Endothelial cell of umbilical vein (primary cell): ENCODE measurements at places on chromosomes 5 and 9. TPM values are rescaled to one million over a fixed set of nuclear protein-coding genes. Genes with fewer than 3 reads are reported as not detected.

- H3K36me3 ChIP-seq: no peaks in the 10 kb centered on the region
- H3K4me1 ChIP-seq: no peaks in the 10 kb centered on the region
- DNase-seq: no peak
- no peak overlapping the region for H3K4me3 ChIP-seq
- H3K27me3 ChIP-seq: no peaks in the 10 kb centered on the region
Measured at GRCh38 chr5:7755958-7756357, 95.0 kb downstream of the CFAP90 start.

GRCh38 chr5:123483446-123484077 is 28.4 kb upstream of the CSNK1G3 start:
- H3K4me1 ChIP-seq: peaks cover 5% of the 10 kb centered on the region
- no peak overlapping the region for H3K4me3 ChIP-seq
- DNase-seq: no peak
- H3K27me3 ChIP-seq: peaks cover 19% of the 10 kb centered on the region
- H3K36me3 ChIP-seq: no peaks in the 10 kb centered on the region

- H3K27ac ChIP-seq: peak overlapping the region; percentile 59
- H3K4me1 ChIP-seq: peaks cover 14% of the 10 kb centered on the region
- no peaks in the 10 kb centered on the region for H3K27me3 ChIP-seq
- peaks cover 9% of the 10 kb centered on the region for H3K36me3 ChIP-seq
Measured at GRCh38 chr5:58462623-58463230, 2.8 kb upstream of the PLK2 start.

DNA sequence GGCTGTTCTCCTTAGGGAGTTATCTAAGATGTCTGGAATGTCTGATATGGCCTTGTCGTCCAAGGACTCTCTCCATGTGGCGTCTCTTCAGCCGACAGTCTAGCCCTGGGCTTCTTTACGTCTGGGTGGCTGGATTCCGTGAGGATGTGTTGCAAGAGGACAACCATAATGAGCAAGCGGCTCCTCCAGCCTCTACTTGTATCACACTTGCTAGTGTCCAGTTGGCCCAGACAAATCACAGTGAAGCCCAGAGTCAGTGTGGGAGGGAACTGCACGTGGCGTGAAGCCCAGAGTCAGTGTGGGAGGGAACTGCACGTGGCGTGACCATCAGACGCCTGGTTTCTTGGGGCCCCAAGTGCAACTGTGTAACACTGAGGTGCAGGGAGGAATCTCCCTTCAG is 61.1 kb downstream of the COL23A1 start:
- H3K4me3 ChIP-seq: no peak overlapping the region
- H3K36me3 ChIP-seq: no peaks in the 10 kb centered on the region
- DNase-seq: no peak
- no peaks in the 10 kb centered on the region for H3K4me1 ChIP-seq

DNA sequence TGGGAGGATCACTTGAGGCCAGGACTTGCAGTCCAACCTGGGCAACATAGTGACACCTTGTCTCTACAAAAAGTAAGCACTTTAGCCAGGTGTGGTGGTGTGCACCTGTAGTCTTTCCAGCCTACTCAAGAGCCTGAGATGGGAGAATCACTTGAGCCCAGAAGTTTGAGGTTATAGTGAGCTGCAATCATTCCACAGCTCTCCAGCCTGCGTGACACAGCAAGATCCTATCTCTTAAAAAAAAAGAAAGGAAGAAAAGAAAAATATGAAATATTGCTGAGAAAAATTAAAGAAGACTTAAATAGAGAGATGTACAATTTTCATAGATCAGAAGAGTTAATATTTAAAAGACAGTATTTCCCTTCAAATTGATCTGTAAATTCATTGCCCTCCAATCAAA is 76.4 kb downstream of the SMIM15 start:
- DNase-seq: no peak
- H3K4me3 ChIP-seq: no peak overlapping the region
- no peaks in the 10 kb centered on the region for H3K27me3 ChIP-seq
- no peaks in the 10 kb centered on the region for H3K4me1 ChIP-seq
- no peak overlapping the region for H3K27ac ChIP-seq

DNA sequence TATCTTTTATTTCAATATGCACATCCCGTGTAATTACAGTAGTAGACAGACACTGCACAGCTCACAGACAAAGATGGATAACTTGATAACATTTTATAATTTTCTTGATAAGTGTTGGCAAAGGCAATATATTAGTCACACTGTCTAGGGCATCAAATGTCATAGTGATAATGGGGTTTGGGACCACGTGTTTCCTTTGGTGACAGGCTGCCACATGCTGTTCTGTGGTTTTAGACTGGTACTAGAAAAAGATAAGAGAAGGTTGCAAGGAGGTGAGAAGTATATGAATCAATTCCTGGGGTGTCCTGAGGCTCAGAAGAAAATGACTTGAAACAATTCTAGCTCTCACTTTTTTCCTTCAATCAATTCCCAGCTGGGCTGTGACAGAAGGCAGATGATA is 258.8 kb upstream of the CHD1 start:
- peaks cover 12% of the 10 kb centered on the region for H3K4me1 ChIP-seq
- H3K27me3 ChIP-seq: no peaks in the 10 kb centered on the region
- no peak overlapping the region for H3K4me3 ChIP-seq
- H3K27ac ChIP-seq: no peak overlapping the region

- H3K27me3 ChIP-seq: no peaks in the 10 kb centered on the region
- H3K36me3 ChIP-seq: no peaks in the 10 kb centered on the region
- no peak overlapping the region for H3K4me3 ChIP-seq
Measured at GRCh38 chr5:41356786-41357185, 143.5 kb upstream of the C6 start.

DNA sequence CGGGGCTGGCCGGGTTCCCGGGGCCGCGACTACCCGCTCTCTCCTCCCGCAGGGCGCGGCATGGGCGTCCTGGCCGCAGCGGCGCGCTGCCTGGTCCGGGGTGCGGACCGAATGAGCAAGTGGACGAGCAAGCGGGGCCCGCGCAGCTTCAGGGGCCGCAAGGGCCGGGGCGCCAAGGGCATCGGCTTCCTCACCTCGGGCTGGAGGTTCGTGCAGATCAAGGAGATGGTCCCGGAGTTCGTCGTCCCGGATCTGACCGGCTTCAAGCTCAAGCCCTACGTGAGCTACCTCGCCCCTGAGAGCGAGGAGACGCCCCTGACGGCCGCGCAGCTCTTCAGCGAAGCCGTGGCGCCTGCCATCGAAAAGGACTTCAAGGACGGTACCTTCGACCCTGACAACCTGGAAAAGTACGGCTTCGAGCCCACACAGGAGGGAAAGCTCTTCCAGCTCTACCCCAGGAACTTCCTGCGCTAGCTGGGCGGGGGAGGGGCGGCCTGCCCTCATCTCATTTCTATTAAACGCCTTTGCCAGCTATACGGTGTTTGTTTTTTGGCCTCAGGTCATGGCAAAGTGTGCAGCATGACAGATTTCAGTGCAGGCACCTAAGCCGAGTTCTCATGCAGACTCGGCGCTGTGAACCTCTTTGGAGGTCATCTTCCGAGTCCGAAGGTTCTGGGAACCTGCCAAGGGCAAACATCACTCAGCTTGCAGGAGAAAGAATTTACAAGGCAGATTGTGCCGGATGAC is 516 bp downstream of the MRPL41 start:
- peaks cover 9% of the 10 kb centered on the region for H3K4me1 ChIP-seq
- no peak for DNase-seq
- no peaks in the 10 kb centered on the region for H3K27me3 ChIP-seq
- H3K4me3 ChIP-seq: peak overlapping the region; percentile 67
- H3K27ac ChIP-seq: peak overlapping the region; percentile 40

DNA sequence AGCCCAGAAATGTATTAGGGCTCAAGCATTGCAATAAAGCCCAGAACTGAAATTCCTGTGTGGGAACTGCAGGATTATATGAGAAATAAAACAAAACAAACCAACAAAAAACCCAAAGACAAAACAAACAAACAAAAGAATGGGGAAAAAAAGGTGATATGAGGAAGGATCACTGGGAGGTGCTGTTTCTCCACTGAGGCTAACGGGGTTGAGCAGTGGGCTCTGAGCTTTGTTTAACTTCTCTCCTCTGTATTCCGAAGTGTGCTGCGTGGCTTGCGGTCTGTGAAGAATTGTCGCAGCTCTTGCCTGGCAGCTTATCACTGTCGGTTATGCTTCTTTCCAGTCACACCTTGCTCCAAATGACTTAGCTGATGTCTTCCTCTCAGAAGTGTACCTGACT is 106.3 kb downstream of the TENT4A start:
- H3K36me3 ChIP-seq: no peaks in the 10 kb centered on the region
- no peaks in the 10 kb centered on the region for H3K4me1 ChIP-seq
- H3K27me3 ChIP-seq: no peaks in the 10 kb centered on the region

DNA sequence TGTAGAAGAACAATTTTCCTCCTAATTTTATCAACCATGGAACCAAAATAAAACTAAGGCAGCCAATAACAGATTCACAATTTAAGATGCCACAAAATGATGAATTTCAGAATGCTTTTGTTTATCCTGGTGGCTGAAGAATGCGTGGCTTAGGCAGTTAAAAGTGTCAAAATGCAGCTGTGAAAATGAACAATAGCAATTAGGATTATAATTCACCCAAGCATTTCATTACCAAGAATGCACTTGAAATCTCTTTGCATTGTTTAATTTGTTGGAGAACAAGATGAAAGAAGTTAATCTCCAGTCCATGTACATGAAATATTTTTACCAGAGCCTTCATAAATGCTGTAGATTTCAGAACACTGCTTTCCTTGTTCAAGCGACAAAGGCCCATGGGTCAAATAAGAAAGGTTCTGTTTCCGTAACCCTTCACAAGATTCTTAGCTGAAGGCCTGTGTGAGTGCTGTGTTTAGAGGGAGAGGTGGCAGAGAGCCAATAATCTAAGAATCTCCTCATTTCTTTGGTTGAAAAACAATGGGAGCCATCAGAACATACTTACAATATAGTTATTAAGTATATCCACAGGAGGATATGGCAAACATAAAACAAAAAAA is 39.3 kb downstream of the CLINT1 start:
- H3K4me1 ChIP-seq: peaks cover 14% of the 10 kb centered on the region
- H3K27me3 ChIP-seq: no peaks in the 10 kb centered on the region
- H3K4me3 ChIP-seq: no peak overlapping the region
- DNase-seq: peak; percentile 82
- no peak overlapping the region for H3K27ac ChIP-seq
- peaks cover 2% of the 10 kb centered on the region for H3K36me3 ChIP-seq

DNA sequence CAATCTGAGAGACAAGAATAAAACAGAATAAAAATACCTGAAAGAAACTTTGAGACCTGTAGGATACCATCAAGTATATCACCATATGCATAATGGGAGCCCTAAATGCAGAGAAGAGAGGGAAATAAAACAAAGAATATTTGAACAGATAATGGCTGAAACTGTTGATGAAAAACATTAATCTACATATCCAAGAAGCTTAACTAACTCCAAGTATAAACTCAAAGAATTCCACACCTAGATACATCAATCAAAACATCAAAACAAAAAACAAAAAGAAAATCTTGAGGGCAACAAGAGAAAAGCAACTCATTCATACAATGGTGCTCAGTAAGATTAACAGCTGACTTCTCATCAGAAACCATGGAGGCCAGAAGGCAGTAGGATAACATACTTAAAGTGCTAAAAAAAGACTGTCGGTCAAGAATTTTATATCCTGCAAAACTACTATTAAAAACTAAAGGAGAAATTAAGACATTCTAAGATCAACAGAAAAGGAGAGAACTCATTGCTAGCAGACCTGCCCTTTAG is 101.6 kb downstream of the FOXD1 start:
- DNase-seq: no peak
- H3K4me3 ChIP-seq: no peak overlapping the region
- no peak overlapping the region for H3K27ac ChIP-seq
- H3K4me1 ChIP-seq: no peaks in the 10 kb centered on the region
- no peaks in the 10 kb centered on the region for H3K36me3 ChIP-seq

DNA sequence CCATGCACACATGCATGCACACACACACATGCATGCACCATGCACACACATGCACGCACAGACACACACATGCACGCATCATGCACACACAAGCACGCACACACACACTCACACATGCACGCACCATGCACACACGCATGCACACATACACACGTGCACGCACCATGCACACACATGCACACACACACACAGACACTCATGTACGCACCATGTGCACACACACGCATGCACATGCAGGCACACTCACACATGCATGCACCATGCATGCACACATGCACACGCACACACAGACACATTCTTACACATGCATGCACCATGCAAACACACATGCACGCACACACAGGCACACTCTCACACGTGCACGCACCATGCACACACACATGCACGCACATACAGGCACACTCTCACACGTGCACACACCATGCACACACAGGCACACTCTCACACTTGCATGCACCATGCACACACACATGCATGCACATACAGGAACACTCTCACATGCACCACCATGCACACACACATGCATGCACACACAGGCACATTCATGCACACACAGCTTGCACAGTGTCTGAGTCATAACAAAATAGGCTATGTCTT is 117.5 kb downstream of the TENT4A start:
- no peaks in the 10 kb centered on the region for H3K36me3 ChIP-seq
- H3K27me3 ChIP-seq: no peaks in the 10 kb centered on the region
- no peak overlapping the region for H3K4me3 ChIP-seq
- no peaks in the 10 kb centered on the region for H3K4me1 ChIP-seq
- H3K27ac ChIP-seq: no peak overlapping the region

- H3K4me3 ChIP-seq: no peak overlapping the region
- no peaks in the 10 kb centered on the region for H3K36me3 ChIP-seq
- H3K4me1 ChIP-seq: peaks cover 4% of the 10 kb centered on the region
- H3K27ac ChIP-seq: no peak overlapping the region
Measured at GRCh38 chr5:150457121-150457520, 7.6 kb upstream of the RPS14 start.

DNA sequence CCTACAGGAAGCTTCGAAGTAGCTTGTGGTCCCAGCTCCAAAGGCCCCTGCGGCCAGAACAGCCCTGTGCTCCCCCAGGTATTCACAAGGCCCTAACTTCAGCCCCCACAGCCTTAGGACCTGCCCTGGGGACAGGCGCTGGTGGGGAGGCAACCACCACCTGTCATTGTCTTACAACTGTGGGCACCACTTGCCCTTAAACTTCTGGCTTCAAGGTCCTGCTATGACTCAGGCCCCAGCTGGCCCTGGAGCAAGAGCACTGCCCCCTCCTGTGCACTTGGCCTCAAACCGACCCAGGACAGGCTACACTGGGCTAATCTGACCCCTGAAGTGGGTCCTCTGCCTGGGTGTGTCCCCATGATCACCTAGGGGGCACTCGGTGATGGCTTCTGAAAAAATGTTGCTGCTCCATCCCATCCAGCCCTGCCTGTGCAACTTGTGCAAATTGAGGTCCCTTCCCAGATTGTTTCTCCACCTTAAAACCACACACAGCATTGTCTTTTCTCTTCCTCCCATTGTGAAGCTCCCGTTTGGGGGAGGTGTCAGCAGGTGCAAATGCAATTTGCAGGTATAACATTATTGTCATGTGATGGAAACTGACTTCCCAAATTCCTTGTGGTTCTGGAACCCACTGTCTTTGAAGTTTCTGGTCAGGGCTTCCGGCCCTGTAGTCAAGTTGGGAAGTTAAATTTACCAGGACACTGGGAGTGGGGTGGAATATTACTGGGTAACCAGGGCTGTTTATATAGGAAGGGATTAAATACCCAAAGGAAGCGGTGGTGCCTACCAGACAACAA is 1.1 kb upstream of the PROB1 start:
- H3K27ac ChIP-seq: no peak overlapping the region
- peaks cover 6% of the 10 kb centered on the region for H3K4me1 ChIP-seq
- H3K27me3 ChIP-seq: peaks cover 14% of the 10 kb centered on the region
- H3K4me3 ChIP-seq: no peak overlapping the region

The DAB2 gene
- 245 and 283 TPM in 2 replicates for total RNA-seq

The FCN1 gene
- total RNA-seq: not detected in 2 replicates

The AGXT2 gene
- total RNA-seq: not detected in 2 replicates

The FLT4 gene
- total RNA-seq: 66.5 and 71.5 TPM in 2 replicates
